Osteoblast (primary cell): ENCODE measurements at places on chromosomes 5 and 9. TPM values are rescaled to one million over a fixed set of nuclear protein-coding genes. Genes with fewer than 3 reads are reported as not detected.

The PDLIM4 gene
- total RNA-seq, result 47.7 and 67.7 TPM in 2 replicates

- peak overlapping the region; percentile 68 for H3K27ac ChIP-seq
- peaks cover 68% of the 10 kb centered on the region for H3K36me3 ChIP-seq
- DNase-seq, result no peak
- no peak overlapping the region for H3K4me3 ChIP-seq
- H3K27me3 ChIP-seq, result no peaks in the 10 kb centered on the region
- H3K4me1 ChIP-seq, result peaks cover 11% of the 10 kb centered on the region
Observed at GRCh38 chr5:180323941-180324600, 29.1 kb downstream of the GFPT2 start.

GRCh38 chr9:25857147-25857546 is 178.9 kb upstream of the TUSC1 start:
- DNase-seq, result no peak
- no peaks in the 10 kb centered on the region for H3K27me3 ChIP-seq
- no peaks in the 10 kb centered on the region for H3K4me1 ChIP-seq
- no peaks in the 10 kb centered on the region for H3K36me3 ChIP-seq

- H3K4me1 ChIP-seq, result peaks cover 57% of the 10 kb centered on the region
- no peaks in the 10 kb centered on the region for H3K27me3 ChIP-seq
- DNase-seq, result no peak
- H3K36me3 ChIP-seq, result peaks cover 76% of the 10 kb centered on the region
Observed at GRCh38 chr5:14416621-14417275, 164.8 kb upstream of the OTULINL start.

- DNase-seq, result peak; percentile 92
- H3K27ac ChIP-seq, result no peak overlapping the region
Observed at GRCh38 chr9:83620841-83621636, 1.9 kb upstream of the IDNK start.

DNA sequence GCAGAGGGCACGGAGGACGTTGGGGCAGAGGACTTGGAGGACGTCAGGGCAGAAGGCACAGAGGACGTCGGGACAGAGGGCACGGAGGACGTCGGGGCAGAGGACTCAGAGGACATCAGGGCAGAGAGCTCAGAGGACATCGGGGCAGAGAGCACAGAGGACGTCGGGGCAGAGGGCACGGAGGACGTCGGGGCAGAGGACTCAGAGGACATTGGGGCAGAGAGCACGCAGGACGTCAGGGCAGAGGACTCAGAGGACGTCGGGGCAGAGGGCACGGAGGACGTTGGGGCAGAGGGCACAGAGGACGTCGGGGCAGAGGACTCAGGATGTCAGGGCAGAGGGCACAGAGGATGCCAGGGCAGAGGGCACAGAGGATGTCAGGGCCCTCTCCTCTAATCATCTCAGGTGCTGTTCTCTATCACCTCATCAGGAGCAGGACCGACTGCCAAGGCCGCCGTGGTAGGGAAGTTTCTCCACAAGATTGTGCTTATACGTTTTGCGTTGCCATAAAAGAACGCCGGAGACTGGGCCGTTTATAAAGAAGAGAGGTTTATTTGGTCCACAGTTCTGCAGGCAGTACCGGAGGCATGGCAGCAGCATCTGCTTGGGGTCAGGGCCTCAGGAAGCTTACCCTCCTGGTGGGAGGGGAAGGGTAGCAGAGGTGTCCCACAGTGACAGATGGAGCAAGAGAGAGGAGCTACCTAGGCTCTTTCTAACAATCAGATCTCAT is 29.4 kb upstream of the ADAMTS2 start:
- peaks cover 32% of the 10 kb centered on the region for H3K4me1 ChIP-seq
- no peak overlapping the region for H3K4me3 ChIP-seq
- no peak overlapping the region for H3K27ac ChIP-seq

DNA sequence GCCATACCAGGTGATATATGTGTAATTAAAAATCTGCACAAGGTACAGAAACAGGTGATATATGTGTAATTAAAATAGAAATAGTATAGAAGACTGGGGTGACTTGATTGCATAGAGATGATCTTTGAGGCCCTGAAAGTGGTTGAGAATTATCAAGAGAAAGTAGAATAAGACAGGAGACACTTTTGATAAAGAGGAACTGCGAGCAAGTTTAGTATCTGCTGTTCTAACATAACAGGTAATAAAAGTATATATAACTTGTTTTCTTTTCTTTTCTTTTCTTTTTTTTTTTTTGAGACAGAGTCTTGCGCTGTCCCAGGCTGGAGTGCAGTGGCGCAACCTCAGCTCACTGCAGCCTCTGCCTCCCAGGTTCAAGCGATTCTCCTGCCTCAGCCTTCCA is 5.4 kb downstream of the SNX2 start:
- no peak for DNase-seq
- H3K4me1 ChIP-seq, result peaks cover 14% of the 10 kb centered on the region
- H3K27ac ChIP-seq, result no peak overlapping the region
- H3K36me3 ChIP-seq, result no peaks in the 10 kb centered on the region
